Left ventricle myocardium inferior (tissue), 1 donor: ENCODE measurements at places on chromosomes 1 and 21.

DNA sequence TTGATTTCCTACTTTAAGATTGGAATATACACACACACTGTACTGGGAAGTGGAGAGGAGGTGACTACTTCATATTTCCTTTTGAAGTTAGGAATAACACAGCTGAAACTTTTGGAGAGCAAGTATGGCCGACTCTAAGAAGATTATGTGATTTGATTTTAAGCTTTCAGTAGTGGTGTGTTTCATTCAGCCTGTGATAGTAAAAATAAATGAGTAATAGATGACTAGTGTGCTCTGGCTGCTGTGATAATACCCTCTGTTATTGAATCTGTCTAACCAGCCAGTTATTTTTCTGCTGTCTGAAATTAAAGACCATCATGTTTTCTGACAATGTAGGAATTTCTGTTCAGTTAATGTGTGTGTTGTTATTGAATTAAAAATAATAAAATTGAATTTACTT, 48.3 kb downstream of the CTTNBP2NL start:
- peak overlapping the region; percentile 74 for H3K27ac ChIP-seq
- DNase-seq = no peak
- peaks cover 60% of the 10 kb centered on the region for H3K4me1 ChIP-seq
- no peaks in the 10 kb centered on the region for H3K27me3 ChIP-seq
- H3K4me3 ChIP-seq = no peak overlapping the region
- peaks cover 8% of the 10 kb centered on the region for H3K36me3 ChIP-seq

DNA sequence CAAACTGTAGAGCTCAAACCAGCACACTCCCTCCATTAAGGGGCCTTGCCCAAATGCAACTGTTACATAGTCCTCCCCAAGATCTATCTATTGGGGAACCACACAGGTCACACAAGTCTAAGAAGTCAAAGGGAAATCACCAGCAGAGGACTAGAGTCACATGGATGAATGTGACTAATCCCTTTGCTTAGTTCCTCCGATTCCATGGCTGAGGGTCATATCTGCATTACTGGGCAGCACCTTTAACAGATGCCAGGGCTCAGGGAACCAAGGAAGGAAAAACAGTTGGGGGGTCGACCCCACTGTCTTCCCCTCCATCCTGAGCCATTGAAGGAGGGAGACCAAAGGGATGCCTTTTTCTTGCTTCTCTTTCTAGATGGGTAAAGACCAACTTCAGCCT, 23.4 kb upstream of the SMYD3 start:
- H3K4me3 ChIP-seq = no peak overlapping the region
- H3K27ac ChIP-seq = no peak overlapping the region
- no peaks in the 10 kb centered on the region for H3K27me3 ChIP-seq
- no peaks in the 10 kb centered on the region for H3K4me1 ChIP-seq
- no peaks in the 10 kb centered on the region for H3K36me3 ChIP-seq

GRCh38 chr1:198171667-198172540, 15.1 kb downstream of the NEK7 start:
- no peaks in the 10 kb centered on the region for H3K27me3 ChIP-seq
- H3K4me3 ChIP-seq = no peak overlapping the region
- no peak for DNase-seq
- peaks cover 100% of the 10 kb centered on the region for H3K4me1 ChIP-seq
- no peak overlapping the region for H3K27ac ChIP-seq
- no peaks in the 10 kb centered on the region for H3K36me3 ChIP-seq

DNA sequence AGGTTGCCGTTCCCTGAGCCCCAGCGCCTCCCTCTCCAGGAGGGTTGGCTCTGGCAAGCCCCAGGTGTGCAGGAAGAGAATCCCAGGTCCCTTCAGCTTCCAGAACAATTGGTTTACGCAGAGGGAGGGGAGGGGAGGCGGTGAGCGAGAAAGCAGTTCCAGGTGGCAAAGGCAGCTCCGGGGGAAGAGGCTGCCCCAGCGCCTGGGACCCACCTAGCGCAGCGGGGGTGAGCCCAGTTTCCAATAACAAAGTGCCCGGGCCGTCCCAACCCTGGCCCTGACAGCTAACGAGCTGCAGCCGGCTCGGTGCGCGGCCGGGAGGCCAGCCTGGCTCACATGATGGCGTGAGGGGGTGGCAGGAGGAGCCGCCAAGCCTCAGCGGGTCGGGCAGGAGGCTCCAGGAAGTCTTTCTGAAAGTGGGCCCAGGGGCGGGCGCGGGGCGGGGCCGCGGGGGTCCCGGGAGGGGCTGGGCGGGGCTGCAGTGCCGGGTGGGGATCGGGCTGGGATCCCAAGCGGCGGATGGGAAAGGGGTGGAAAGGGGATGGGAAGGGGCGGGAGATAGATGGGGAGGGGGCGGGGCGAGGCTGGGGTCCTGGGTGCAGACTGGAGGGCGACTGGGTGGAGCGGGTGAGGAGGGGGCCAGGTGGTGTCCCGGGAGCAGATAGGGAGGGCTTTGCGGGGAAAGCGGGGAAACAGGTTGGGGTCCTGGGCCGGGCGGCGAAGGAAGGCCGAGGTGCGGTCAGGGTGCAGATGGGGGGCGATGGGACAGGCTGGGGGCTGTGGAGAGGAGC, 22.8 kb downstream of the DHRS3 start:
- peak overlapping the region; percentile 54 for H3K4me3 ChIP-seq
- peaks cover 100% of the 10 kb centered on the region for H3K4me1 ChIP-seq
- no peaks in the 10 kb centered on the region for H3K27me3 ChIP-seq
- DNase-seq = peak; percentile 80
- H3K36me3 ChIP-seq = peaks cover 8% of the 10 kb centered on the region

- peak overlapping the region; percentile 86 for H3K27ac ChIP-seq
- no peaks in the 10 kb centered on the region for H3K36me3 ChIP-seq
- no peak for DNase-seq
- no peaks in the 10 kb centered on the region for H3K27me3 ChIP-seq
Measured at GRCh38 chr1:204094313-204094729, 21.4 kb downstream of the SOX13 start.

DNA sequence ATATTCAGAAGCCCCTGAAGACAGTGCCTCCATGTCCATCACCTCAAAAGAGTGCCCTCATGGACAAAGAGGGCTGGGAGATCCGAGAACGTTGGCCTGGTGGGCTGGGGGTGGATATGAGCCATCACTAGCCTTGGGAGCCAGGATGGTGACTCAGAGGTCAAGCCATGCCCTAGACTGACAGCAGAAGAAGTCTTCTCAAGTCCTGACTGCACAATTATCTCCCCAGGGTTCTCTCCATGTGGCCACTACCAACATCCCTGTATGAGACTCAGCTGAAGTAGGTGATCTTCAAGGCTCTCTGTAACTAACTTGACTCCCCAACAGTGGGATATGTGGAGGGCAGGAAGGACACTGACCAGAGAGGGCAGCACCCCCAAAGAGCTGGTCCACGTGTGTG, 7.1 kb upstream of the USF1 start:
- H3K4me1 ChIP-seq = no peaks in the 10 kb centered on the region
- no peak overlapping the region for H3K4me3 ChIP-seq
- H3K36me3 ChIP-seq = no peaks in the 10 kb centered on the region
- H3K27ac ChIP-seq = no peak overlapping the region
- peaks cover 42% of the 10 kb centered on the region for H3K27me3 ChIP-seq

GRCh38 chr1:201818971-201819750, 9.8 kb upstream of the IPO9 start:
- no peak for DNase-seq
- no peak overlapping the region for H3K27ac ChIP-seq
- peaks cover 28% of the 10 kb centered on the region for H3K4me1 ChIP-seq

DNA sequence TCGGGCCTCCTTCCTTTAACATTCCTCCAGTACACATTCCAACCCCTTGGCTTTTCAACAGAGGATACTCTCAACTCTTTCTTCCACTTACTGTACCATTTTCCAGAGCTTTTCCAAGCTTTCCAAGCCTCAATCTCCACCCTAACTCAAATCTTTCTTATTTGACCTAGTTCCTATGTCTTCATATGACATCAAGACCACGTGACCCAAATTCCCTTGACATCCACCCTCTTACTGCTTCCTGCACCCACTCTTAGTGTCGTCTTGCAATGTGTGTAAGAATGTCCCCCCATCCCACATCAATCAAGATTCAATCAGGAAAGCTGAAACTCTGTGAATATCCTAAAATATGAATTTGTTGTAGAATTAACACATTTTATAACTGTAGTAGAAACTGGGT, 155.0 kb downstream of the OMA1 start:
- no peak for DNase-seq
- H3K4me1 ChIP-seq = peaks cover 17% of the 10 kb centered on the region
- no peaks in the 10 kb centered on the region for H3K27me3 ChIP-seq
- no peak overlapping the region for H3K4me3 ChIP-seq

DNA sequence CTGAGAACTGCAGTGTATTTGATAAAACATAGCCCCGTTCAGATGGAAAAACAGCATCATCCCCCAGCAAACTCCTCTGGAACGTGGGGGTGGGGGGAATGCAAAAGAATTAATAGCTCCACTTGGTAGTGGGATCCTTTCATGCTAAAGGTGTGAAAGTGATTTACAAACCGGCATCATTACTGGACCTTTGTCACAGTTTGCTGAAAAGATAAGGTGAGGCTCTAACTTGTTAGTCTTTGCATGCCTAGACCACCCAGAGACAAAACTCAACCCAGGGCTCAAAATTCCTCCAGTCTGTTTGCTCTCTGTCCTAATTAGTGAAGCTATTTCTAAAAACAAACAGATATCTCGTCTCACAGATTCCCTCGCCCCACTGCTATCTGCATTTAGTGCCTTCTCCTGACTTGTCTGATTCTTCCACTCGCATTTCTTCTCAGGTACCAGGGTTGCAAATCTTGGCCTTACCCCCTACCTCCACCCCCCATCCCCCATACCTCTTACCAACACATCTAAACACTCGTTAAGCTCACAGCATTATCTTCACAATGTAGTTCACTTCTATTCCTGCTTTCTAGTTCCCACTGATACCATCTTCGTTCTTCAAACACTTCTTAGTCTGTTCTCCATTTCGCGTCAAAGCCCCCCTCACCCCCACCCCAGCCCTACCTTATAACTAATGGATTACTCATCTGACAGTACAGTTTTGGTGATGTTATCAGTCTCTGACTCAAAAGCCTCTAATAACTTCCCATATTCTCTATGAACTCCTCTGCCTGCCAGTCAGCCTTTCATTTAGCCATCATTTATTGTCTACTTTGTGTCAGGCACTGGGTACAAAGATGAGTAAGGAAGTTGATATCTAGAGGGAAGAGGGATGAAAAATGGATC, 11.8 kb downstream of the IER5 start:
- peaks cover 85% of the 10 kb centered on the region for H3K4me1 ChIP-seq
- no peaks in the 10 kb centered on the region for H3K27me3 ChIP-seq
- H3K4me3 ChIP-seq = no peak overlapping the region
- peak overlapping the region; percentile 41 for H3K27ac ChIP-seq
- DNase-seq = no peak

DNA sequence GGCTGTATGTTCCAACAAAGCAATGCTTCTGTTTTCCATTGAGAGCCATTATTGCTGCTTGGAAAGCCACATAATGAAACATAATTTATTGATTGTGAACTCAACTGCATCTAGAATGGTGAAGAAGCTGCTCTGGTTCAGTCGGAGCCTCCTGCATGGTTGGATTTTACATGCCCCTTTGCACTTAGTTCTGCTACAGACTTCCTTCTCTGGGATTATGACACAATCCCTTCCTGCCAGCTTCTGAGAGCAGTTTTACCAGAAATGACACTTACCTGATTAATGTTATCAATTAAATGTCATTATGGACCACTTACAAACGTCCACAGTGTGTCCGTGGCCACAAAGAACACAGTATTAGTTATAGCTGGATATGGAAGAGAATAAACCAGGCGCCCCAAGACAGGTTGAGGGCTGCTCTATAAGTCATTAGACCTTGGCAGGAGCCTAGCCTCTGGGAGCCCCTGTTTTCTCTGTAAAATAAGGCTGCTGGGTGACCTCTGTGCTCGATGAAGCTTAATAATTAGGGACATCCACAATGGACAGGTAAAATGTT, 7.0 kb upstream of the CD58 start:
- no peak overlapping the region for H3K4me3 ChIP-seq
- no peaks in the 10 kb centered on the region for H3K27me3 ChIP-seq
- H3K36me3 ChIP-seq = peaks cover 15% of the 10 kb centered on the region
- DNase-seq = no peak

GRCh38 chr1:22875241-22875640, 97.4 kb downstream of the LACTBL1 start:
- peaks cover 54% of the 10 kb centered on the region for H3K27me3 ChIP-seq
- H3K4me3 ChIP-seq = no peak overlapping the region
- no peaks in the 10 kb centered on the region for H3K36me3 ChIP-seq
- peaks cover 8% of the 10 kb centered on the region for H3K4me1 ChIP-seq
